ENCODE measurements at places on chromosomes 2 and 18.

DNA sequence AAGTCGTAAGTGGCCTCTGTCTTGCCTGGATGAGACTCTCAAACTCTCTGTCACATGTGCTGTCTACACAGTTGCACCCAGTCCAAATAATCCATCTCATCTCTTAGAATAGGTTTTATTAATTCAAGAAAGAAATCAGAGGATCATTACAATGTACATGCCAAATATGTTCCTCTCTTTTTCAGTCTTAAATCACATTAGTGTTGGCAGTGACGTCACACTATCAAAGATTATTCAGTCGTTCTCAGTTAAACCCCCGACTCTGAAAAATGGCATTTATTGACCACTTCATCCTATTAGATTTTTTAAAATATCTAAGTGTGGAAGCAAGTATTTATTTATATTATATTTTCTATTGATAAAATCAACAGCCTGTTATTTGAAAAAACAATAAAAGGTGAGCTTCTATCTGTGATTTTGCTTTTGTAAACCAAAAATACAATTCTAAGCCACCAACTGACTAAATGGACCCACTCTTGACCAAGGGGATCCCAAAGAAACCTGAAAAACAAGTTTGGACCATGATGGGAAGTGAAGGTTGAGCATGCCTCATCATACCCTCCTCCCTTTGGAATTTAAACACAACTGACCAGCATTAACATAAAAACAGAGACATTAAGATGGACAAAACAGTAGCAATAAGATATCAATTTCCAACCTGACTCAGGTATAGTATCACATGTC, 1894.4 kb upstream of the LRRTM1 start:
- no peak for DNase-seq

GRCh38 chr2:203650860-203651613, 55.4 kb upstream of the CD28 start:
- DNase-seq: peak; percentile 45

GRCh38 chr2:127017548-127017947, 89.4 kb downstream of the BIN1 start:
- DNase-seq: no peak

DNA sequence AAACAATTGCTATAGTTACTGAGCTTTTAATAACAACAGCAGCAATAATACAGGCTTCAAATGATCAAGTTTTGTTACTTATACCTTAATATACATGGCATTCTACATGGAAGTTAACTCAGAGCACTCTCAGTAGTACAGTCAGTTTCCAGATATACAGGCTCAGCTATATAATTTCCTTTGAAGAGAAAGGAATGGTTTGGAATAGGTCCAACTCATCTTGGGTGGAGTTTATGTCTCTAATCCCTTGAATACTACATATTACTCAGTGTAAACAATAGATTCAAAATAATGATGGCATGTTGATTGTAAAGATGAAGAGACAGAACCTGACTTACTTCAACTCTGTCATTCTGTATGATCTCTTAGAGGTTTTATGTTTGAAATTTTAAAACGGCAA, 174.9 kb downstream of the EPHA4 start:
- DNase-seq: no peak

GRCh38 chr2:58427572-58428095, 186.5 kb upstream of the FANCL start:
- no peak for DNase-seq

- DNase-seq: no peak
Observed at GRCh38 chr18:69008538-69008937, 210.7 kb downstream of the CCDC102B start.

GRCh38 chr2:119242276-119243119, 18.9 kb downstream of the STEAP3 start:
- DNase-seq: no peak

DNA sequence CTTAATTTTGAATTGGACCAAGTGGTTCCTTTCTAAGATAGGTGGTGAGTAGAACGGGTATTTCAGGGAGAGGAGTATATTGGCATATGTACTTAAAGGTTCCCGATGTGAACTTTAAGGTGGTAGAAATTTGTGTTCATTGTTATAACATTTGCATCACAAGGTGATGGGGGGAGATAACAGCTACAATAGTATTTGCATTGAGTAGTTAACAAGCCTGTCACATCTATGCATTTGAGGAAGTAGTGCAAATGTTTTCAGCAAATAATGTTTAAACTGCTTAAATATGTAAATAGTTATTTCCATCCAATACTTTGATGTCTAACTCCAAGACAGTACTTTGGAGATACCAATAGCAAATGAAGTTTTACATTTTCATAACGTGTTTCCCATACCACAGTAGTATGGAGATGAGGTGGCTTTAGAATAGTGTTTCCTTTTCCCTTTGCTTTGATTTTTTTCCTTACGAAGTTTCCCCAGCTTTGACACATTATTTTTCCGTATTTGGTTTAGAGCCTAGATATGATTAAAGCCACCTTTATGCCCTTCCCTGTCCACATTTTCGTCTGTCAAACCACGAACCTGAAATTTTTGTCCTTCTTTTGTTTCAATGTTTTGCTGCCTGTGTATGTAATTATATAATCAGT, 46.6 kb downstream of the VAPA start:
- no peak for DNase-seq

- DNase-seq: no peak
Observed at GRCh38 chr2:39996653-39997080, 217.6 kb upstream of the THUMPD2 start.

- no peak for DNase-seq
Observed at GRCh38 chr2:128997166-128997866, 678.6 kb upstream of the HS6ST1 start.

GRCh38 chr2:108363024-108363907, 14.5 kb upstream of the SULT1C4 start:
- peak; percentile 37 for DNase-seq

GRCh38 chr2:26890341-26891000, 42.5 kb downstream of the DPYSL5 start:
- DNase-seq: no peak

GRCh38 chr2:38076152-38076709, 280 bp upstream of the CYP1B1 start:
- DNase-seq: no peak

DNA sequence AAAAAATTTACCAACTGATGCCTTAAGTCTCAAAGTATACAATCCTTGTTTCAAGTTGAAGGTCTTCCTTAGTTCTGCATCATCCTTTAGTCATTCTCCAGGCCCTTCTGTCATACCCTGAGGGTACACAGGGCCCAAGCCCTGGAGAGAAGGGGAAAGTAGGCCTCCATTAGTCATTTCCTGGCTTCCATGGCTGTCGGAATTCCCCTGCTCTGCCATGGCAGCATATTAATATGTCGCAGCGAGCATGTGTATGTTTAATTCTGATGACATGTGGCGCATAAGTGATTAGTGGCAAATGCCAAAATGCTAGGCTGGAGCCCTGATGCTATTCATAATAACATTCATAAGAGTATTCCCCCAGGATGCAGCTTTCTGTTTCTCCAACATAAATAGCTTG, 22.1 kb downstream of the GPR39 start:
- DNase-seq: no peak

DNA sequence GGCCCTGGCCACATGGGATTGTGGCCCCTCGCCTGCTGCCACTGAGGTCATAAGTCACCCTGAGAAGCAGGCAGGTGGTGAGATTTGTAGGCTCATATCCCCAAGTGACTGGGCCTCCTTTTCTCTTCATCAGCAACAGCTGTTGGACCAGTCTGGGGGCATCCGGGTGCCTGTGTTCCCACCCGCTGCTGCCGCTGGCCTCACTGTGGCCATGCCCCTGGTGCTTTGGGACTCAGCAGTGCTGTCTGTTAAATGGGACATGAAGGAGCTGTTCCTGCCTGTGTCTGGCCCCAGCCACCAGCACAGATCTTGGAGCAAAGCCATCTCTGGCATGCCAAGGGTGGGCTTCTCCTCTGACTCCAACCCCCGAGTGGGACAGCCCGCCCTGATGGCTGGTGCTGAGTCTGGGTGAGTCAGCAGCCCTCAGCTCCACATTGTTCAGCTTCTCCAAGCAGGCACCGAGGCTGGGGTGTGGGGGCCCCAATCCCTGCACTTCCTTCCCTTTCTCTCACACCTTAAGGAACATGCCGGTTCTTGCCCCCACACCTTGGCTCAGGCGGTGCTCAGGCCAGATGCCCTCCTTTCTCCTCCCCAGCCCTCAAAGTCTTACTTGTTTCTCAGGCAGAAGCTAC, 207.9 kb downstream of the GLI2 start:
- DNase-seq: no peak

GRCh38 chr18:45951016-45951714, 16.0 kb downstream of the EPG5 start:
- no peak for DNase-seq

DNA sequence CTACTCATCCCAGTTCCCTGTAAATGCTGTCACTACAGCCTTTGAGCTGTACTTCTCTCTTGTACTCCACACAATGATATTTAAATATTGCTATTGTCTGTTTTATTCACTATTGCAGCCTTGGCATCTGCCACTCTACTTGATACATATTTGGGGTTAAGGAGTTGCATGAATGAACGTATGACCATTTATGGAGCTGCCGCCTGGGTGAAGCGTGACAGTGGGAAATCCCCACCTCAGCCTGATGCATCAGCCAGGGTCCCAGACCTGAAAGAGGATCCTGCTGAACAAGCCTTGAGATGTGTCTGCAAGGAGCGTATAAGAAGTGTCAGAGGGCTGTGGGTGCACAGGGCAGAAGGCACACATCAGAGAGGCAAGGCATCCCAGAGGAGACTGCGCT, 39.1 kb downstream of the MRPL35 start:
- peak; percentile 75 for DNase-seq

GRCh38 chr2:19158896-19159295, 199.5 kb downstream of the OSR1 start:
- no peak for DNase-seq

- DNase-seq: no peak
Observed at GRCh38 chr18:10979411-10979810, 170.0 kb downstream of the PIEZO2 start.

DNA sequence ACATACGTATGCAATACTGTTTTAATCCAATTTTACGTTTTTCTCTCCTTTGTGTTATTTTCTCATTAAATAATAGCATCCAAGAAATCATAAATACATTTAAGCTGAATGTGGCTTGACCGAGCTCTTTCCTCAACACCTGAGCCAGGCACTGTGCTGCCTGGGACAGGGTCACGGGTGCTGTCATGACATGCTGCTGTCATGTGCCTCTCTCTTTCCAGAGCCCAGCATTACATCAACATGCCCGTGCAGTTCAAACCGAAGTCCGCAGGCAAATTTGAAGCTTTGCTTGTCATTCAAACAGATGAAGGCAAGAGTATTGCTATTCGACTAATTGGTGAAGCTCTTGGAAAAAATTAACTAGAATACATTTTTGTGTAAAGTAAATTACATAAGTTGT, 94.1 kb upstream of the LDLRAD4 start:
- no peak for DNase-seq

- DNase-seq: no peak
Observed at GRCh38 chr2:68108120-68108519, 45.3 kb upstream of the C1D start.

- DNase-seq: no peak
Observed at GRCh38 chr2:39618736-39619135, 47.0 kb upstream of the TMEM178A start.

GRCh38 chr2:25161055-25161781, 7.2 kb downstream of the POMC start:
- DNase-seq: no peak

GRCh38 chr2:97953853-97954252, 41.9 kb downstream of the TMEM131 start:
- DNase-seq: peak; percentile 67

DNA sequence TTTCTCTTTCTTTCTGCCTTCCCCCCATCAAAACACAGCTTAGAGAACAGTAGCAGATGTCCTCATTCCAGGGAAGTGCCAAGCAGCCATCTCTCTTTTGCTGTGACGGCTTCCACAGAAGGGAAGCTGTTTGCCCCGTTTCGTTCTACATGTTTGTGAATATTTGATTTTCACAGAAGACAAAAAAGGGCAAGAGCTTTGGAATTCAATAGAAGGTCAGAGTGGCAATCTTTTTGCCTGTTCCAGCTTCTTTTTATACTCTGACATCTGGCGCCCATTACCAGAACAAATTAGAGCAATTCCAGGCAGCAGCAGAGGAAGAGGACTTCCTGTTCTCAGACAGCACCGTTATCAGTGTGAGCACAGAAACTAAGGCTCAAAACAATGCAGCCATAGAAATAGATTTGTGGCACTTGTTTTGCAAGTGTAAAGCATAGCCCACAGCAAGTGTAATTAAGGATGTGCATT, 79.0 kb upstream of the CDH19 start:
- no peak for DNase-seq

GRCh38 chr2:162636206-162636728, 202.3 kb downstream of the KCNH7 start:
- no peak for DNase-seq

GRCh38 chr2:197516393-197516761, 511 bp downstream of the MOB4 start:
- peak; percentile 39 for DNase-seq

GRCh38 chr2:42216694-42217093, 47.5 kb downstream of the EML4 start:
- no peak for DNase-seq

DNA sequence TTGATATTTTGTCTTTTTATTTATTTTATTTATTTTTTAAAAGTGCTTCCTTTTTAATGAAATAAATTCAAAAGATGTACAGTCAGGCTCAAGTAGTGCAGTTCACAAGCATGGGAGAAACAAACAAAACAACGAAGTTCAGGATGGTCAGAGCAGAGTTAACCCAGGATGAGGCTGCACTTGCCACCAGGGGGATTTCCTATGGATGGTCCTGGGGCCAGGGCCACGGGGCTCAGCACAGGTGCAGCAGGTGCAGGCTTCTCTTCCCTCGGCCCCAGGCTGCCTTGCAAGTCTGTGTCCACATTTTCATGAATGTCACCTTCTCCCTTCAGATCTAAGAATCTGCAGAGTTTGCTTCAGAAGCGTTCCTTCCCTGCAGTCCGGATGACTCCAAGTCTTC, 76.5 kb downstream of the CDCA7 start:
- no peak for DNase-seq

DNA sequence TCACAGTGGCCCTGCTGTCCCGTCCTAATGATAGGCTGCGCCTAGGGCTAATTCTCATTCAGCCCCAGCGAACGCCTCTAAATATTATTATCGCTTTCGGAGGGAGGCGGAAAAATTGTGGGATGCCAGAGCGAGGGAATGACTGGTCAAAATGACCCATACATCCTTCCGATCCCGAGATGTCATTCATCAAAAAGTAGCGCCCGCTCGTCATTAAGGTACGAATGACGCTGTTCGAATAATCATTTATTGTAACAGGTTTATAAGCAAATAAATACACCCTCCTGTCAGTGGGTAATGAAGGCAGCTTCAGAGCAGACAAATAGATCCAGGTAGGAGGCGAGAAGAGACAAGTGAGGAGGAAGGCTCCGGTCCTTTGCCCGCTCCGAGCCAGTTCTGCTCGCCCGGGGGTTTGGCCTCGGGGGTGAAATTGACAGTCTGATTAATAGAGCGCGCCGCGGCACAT, at the start of gene EVX2:
Gene EVX2, minus strand, starts transcription at position 167 of the 466 bp plus-strand sequence. CDS start 186 bp downstream, outside the sequence.
- no peak for DNase-seq

GRCh38 chr2:103669531-103669930, 907.7 kb downstream of the TMEM182 start:
- no peak for DNase-seq

GRCh38 chr2:11299439-11299838, 45.0 kb downstream of the ROCK2 start:
- DNase-seq: no peak
